ENCODE measurements at places on chromosomes 5 and 9.

DNA sequence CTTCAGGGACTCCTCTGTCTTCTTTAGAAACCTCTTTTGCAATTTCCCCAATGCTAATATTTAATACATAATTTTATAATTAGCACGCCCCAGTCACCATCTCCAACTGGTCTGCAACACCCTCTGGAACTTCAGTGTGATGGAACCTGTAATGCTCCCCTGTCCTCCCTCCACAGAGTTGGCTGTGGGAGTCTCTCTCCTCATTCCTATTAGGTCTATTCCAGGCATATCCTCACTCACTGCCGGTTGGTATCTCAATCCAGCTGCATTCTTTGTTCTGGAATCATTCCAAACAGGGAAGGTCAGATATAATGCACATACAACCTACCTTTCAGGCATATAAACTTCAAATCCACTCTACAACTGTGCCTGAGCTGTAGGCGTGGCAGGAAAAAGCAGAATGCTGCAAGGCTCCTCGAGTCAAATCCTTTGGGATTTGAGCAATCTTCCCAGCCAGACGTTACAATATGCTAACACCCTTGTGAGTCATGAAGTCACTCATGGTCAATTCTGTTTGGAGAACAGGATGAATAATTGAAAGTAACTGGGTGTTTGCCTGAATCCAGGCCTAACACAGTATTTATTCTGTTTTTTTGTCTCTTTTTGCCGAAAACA, 293.8 kb downstream of the CWC27 start:
- peak; percentile 81 for DNase-seq

- DNase-seq, result peak; percentile 72
These were observed 206.0 kb downstream of the PCSK1 start for GRCh38 chr5:96226941-96227552.

- no peak for DNase-seq
These were observed 51.4 kb downstream of the ABCA1 start for GRCh38 chr9:104876587-104876986.

- DNase-seq, result no peak
These were observed 20.9 kb downstream of the TRAF2 start for GRCh38 chr9:136907011-136907914.

- no peak for DNase-seq
These were observed 108.8 kb upstream of the RAPGEF1 start for GRCh38 chr9:131848570-131849160.

GRCh38 chr5:135272311-135272805, 126.7 kb downstream of the MACROH2A1 start:
- DNase-seq, result no peak

DNA sequence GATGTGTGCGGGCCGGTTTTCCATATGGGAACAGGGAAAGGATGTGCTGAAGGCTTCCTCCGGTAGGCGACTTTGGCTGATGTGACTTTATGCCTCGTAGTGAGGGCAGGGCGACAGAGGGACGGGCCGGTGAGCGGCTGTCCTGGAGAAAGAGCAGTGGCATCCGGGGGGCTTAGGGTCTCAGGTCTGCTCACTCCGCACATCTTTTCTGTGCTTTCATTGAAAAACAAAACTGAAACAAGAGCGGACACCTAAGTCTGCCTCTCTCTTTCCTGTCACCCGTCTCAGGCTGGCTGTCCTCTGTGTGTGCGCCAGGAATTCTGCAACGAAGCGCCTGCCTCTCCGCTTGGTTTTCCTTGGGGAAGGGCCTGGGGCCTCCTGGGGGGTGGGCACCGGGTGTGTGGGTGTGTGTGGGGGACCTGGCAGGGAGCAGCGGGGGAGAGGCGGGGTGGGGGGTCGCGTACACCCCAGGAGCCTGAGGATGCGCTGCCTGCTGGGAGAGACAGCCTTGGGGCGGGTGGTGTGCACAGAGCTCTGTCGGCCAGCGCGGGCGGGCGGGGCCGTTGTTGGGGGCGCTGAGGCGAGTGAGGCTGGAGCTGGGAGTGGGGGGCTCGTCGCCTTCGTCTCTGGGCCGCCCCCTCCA, 580 bp upstream of the PRRX2 start:
- DNase-seq, result no peak

DNA sequence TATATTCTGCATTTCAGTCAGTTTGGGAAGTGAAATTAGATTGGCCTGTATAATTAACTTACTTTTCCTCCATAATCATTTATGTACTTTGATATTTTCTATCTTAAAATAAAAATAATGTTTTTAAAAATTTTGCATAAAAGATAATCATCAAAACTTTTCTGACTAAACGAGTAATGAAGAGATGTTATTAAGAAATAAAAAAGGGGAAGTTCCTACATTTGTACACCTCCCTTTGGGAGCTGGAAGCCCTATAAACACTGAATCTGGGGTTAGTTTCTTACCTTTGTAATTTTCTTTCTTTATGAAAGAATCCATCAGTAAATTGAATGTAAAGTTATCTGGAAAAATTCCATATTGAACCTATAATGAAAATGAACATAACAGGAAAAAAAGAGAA, 86.2 kb downstream of the MRPS27 start:
- no peak for DNase-seq

DNA sequence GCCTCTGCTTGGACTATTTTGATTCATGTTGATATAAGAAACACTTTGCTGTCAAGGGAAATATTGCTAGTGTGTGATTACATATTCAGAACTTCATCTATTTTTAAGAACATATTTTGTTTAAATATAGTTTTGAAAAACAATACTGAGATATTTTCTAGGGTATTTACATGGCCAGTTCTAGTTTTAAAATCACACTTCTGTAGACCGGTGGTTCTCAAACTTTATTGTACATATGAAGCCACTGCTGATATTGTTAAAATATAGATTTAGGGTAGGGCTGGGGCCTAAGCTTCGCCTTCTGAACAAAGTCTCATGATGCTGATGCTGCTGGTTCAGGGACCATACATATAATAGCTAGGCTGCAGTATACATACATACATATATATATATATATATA, 1000.0 kb downstream of the PTPRD start:
- no peak for DNase-seq

- DNase-seq, result no peak
These were observed 515.6 kb upstream of the ACO1 start for GRCh38 chr9:31868830-31869229.

- DNase-seq, result no peak
These were observed 149.2 kb downstream of the PBX3 start for GRCh38 chr9:125896404-125896803.

DNA sequence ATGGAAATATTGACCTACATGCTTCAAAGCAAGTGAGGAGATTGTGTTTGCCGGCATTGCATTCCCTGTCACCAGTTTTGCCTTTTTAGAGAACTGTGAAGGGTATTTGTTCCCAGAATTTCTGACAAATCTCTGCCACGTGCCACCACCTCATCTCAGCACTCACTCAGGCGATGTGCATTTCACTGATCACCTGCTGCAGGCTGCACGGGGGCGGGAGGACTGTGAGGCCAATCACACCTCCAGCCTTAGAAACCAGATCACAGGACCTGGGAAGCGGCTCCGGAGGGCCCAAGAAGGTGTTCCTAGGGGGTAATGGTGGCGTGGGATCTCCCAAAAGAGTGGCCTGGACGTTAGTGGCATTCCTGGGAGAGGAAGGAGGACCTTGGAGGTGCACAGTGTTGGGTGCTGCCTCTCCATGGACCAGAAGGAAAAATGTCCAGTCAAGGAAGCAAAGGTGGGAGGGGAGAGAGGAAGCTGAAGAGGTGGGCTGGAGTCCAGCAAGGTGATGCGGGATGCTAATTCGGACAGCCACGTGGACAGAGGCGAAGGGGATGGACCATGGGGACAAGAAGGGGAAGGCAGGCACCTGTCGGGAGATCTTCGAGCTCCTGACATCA, 63.6 kb upstream of the OLFM1 start:
- DNase-seq, result no peak

DNA sequence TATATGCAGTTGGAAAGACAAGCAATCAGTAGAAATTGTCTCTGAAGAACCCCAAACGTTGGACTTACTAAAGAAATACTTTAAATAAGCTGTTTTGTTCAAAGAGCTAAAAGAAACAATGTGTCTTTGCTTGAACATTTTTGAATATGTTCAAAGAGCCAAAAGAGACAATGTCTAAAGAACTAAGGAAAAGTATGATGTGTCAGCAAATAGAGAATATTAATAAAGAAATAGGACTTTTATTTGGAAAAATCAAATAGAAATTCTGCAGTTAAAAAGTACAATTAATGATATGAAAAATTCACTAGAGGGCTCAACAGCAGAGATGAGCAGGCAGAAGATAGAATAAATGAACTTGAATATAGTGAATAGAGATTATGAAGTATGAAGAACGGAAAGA, 19.2 kb downstream of the TAS2R1 start:
- no peak for DNase-seq

GRCh38 chr9:99606957-99607356, 214.7 kb upstream of the NR4A3 start:
- no peak for DNase-seq

DNA sequence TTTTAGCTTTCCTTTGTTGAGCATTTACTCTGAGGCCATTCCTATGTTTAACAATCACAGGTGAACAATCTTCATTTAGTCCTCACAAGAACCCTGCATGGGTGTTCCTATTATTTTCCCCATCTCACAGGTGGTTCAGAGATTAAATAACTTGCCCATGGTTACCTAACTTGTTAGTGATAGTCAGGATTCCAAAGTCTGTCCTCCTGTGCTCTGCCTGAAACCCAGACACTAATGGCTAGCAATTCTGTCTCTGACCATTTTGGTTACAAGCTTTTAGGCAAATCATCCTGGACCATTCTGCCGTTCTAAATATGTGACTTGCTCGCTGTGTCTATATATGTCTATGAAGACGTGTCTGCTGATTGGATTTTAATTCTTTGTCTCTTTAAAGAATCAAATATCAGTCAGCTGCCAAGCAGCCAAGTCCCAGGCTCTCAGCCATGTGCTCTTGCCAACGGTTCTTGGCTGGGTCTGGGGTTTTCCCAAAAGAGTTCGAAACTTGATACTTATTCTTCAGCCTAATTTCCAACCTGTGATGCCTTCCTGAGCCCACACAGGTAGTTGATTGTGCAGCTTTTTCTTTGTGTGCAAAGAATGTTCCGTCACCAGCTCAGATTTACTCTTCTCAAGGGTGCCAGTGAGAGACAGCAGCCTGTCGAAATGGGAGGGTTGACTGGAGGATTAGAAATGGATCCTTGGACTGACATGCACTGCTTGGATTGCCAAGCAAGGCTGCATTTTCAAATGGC, 121.7 kb downstream of the NREP start:
- DNase-seq, result no peak

DNA sequence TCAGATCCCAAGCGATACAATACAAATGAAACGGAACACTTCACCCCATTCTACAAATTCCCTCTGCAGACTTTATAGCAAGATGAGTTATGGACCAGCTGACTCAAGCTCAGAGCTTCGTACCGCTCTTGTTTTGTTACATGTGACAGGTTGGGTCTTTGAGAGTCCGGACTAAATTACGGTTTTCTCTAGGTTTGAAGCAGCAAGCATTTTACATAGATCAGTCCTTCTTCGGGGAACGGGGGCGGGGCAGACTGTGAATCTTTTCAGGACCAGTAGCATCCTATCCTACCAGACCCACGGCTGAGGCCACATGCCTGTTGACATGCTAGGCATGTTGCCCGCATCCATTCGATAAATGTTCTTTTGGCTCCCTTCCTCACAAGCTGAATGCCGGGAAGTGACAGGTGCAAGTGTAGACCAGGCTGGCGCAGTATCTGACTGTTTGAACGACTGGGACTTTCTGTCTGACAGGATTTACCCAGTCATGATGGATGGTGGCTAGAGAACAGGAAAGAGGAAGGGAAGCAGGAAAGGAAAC, 811.0 kb upstream of the GRAMD2B start:
- no peak for DNase-seq

DNA sequence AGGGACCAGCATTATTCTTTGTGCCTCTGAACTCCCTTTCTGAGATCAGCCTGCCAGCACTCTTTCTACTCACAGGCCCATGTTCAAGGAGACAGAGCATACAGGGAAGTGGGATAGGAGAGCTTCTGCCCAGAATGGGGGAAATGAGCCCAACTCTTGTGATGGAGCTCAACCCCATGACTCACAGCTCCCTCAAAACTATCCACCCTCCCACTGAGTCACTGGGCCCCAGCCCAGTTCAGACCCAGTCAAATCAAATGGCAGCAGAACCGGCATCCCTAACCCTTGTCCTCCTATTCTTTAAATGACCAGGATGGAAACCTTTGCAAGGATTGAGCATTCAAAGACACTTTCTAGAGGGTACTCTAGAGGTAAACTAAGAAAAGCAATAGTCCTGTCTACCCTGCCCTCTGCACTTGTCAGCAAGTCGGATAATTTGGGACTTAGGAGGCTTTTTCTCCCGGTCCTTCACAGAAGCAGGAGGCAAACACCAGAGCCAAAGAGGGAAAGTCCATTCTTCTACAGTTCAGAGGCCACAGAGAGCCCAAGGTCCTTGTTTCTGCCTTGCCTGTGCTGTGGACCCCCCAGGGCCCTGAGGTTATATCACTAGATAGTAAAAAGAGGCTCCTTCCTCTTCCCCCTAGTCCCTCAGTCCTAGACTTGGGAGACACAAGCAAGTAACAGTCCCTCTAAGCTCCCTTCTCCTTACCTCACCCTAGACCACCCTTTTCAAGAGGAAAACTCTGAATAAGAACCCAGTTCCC, 3.2 kb downstream of the ATOSB start:
- peak; percentile 66 for DNase-seq

- no peak for DNase-seq
These were observed 25.0 kb upstream of the C5orf47 start for GRCh38 chr5:173963867-173964441.

GRCh38 chr9:109323771-109324170, 2.9 kb upstream of the EPB41L4B start:
- no peak for DNase-seq

DNA sequence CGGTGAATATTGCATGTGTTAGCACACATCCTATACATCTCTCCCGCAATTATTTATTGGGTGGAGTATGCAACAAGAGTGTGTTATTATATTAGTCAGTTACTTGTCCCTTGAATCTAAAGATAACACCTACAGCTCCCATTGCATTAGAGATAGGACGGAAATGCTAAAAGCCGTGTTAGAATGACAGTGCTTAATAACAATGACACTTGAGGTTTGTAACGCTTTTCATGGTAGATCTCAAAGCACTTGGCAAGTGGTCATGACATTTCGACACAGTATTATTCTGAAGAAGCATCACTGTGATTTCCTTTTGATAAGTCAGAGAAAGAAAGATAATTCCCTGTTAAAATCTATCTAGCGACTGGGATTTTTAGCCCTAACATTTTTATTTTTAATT, 33.4 kb upstream of the TRIO start:
- no peak for DNase-seq
